ENCODE measurements at places on chromosomes 1 and 21. TPM values are rescaled to one million over a fixed set of nuclear protein-coding genes. Genes with fewer than 3 reads are reported as not detected.

The SORT1 gene
- polyA plus RNA-seq = 6.9 TPM

The NBPF19 gene
- polyA plus RNA-seq = 4.6 TPM

The ZNF593OS gene
- polyA plus RNA-seq = not detected

The RYR2 gene
- polyA plus RNA-seq = 0.23 TPM

The IFI44 gene
- polyA plus RNA-seq = 1.2 TPM

The PLEKHA6 gene
- polyA plus RNA-seq = 7.4 TPM

The OPTC gene
- polyA plus RNA-seq = not detected

The S100A14 gene
- 1,954 TPM for polyA plus RNA-seq

The RSPO1 gene
- not detected for polyA plus RNA-seq

The LRIG2 gene
- 4.6 TPM for polyA plus RNA-seq

The VANGL2 gene
- polyA plus RNA-seq = 7.4 TPM

The CFHR1 gene
- not detected for polyA plus RNA-seq

The EPHA2 gene
- 91.7 TPM for polyA plus RNA-seq

The SH2D1B gene
- polyA plus RNA-seq = 0.05 TPM

Data from mammary epithelial cell (primary cell).